ENCODE measurements at places on chromosomes 2 and 18.

- DNase-seq, result no peak
Measured at GRCh38 chr2:230644356-230644935, 68.2 kb upstream of the CAB39 start.

DNA sequence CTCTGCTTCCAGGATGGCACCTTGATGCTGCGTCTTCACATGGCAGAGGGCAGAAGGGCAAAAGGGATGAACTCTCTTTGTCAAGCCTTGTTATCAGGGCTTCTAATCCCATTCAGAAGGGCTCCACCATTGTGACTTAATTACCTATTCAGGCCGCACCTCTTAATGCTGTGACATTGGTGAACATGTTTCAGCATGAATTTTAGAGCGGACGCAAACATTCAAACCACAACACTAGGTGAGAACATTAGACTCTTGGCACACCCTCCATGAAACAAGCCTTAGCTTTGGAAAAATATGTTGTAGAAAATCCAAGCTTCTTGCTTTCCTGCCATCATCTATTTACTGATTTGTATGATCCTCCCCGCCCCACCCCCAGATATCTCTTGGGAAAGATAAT lies 17.9 kb downstream of the DAW1 start:
- no peak for DNase-seq

- no peak for DNase-seq
Measured at GRCh38 chr2:136081582-136082210, 36.3 kb downstream of the CXCR4 start.

GRCh38 chr2:105344704-105345345 lies 7.5 kb downstream of the C2orf49 start:
- no peak for DNase-seq

DNA sequence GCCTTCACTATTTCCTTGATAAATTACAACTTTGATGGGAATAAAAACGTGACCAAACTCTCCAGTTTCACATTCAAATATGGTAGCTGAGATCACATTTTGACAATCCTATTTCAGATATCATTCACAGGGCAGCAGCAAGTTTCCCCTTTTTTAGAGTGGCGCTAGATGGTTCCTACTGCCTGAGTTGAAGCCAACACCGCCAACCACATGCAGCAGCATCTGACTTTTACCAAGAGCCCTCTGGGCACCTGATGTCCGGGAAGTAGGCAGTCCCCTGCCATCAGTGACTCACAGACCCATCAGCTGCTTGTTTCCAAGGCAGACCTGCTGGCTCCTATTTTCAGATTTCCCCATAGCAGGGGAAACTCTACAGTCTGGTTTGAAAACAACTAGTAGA lies 4.0 kb upstream of the MREG start:
- DNase-seq, result no peak

GRCh38 chr2:224308272-224308911 lies 93.5 kb downstream of the FAM124B start:
- DNase-seq, result no peak

- no peak for DNase-seq
Measured at GRCh38 chr18:23798824-23799223, 109.6 kb downstream of the LAMA3 start.

GRCh38 chr2:123839326-123839725 lies 185.8 kb upstream of the CNTNAP5 start:
- DNase-seq, result no peak

GRCh38 chr2:164620873-164621763 lies at the start of gene GRB14:
GRB14 (minus strand) TSS chr2:164621482; CDS start chr2:164621309, 173 bp downstream.
- DNase-seq, result no peak

DNA sequence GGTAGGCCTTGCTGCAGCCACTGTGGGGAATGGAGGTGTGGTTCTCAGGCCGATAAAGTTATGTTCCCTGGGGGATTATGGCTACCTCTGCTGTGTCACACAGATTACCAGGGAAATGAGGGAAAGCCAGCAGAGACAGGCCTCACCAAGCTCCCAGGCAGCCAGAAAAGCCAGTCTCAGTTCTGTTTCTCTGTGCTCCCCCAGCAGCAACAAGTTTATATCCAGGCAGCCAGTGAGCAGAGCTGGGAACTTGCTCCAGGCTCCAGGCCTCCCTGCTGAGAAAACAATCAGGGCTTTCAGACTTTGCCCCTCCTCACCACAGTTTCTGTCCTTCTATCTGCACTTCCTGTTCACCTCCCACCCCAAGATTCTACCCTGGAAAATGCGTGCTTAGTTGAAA lies 596.6 kb upstream of the GYPC start:
- DNase-seq, result no peak

DNA sequence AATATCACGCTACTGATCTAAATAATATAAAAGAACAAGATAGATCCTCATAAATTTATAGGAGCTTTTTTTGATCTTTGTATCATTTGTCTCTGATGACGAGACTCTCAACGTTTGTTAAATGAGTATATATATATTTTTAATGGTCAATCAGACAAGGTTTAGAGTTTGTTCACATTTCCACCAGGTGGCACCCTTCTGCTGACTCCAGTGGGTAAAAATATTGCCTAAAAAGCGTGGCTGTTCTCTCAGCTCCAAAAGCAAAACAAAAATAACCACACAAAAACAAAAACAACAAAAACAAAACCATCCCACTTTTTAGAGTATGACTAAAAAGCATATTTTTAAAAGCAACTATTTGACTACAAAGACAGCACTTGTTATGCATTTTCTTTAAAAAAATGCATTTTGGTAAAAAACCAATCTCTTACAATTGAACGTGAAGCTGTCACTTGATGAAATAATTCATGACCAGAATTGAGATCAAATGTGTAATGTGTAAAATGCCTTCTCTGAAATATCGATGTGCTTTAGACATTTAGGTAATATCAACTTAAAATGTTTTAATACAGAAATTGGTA lies 723.2 kb downstream of the DPP10 start:
- no peak for DNase-seq
